ENCODE measurements at places on chromosomes 7 and 10. TPM values are rescaled to one million over a fixed set of nuclear protein-coding genes. Genes with fewer than 3 reads are reported as not detected.

Gene COL26A1
- total RNA-seq, result not detected

Gene FAM53B
- 17.0 TPM for total RNA-seq

Gene IGFBP1
- not detected for total RNA-seq

Gene GPR15LG
- not detected for total RNA-seq

Gene NAT16
- total RNA-seq, result not detected

Gene PRTFDC1
- 2.8 TPM for total RNA-seq

Gene STK32C
- total RNA-seq, result 11.8 TPM

Gene BLNK
- total RNA-seq, result not detected

Gene CPA2
- total RNA-seq, result not detected

Gene ATRNL1
- 8.0 TPM for total RNA-seq

Gene WEE2
- not detected for total RNA-seq

Gene SPDYE11
- total RNA-seq, result not detected

Gene SEMA3E
- total RNA-seq, result 1.2 TPM

Gene C10orf95
- not detected for total RNA-seq

Gene AVL9
- total RNA-seq, result 45.6 TPM

Measured in glomerular endothelial cell (primary cell).